Stimulated activated CD8-positive, alpha-beta memory T cell treated with anti-CD3 and anti-CD28 coated beads, Interleukin-15, amount 100 ng/mL, for 1 hour (primary cell): ENCODE measurements at places on chromosomes 2 and 18.

DNA sequence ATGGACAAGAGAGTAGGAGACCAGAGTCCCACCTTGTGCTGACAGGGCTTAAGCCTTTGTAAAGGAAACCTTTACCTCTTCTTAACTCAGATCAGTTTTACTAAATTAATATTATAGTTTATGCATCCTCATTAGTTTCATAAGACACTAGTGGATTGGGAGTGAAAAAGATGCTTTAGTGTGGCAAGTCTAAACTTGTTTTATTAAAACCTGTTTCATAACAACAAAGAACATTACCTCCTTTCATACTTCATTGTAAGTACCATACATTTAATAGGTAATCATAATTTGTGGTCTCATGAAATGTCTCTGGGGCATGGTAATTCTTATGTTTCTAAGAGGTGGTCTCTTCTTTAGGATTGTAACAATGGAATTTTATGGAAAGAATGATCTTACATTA lies 63.4 kb downstream of the PIKFYVE start:
- no peak for DNase-seq

- no peak for DNase-seq
Measured at GRCh38 chr2:191686729-191687128, 8.8 kb downstream of the NABP1 start.

GRCh38 chr2:134231301-134231964 lies 22.4 kb upstream of the MGAT5 start:
- DNase-seq: no peak

- no peak for DNase-seq
Measured at GRCh38 chr2:81706856-81707255, 1402.3 kb upstream of the LRRTM1 start.

DNA sequence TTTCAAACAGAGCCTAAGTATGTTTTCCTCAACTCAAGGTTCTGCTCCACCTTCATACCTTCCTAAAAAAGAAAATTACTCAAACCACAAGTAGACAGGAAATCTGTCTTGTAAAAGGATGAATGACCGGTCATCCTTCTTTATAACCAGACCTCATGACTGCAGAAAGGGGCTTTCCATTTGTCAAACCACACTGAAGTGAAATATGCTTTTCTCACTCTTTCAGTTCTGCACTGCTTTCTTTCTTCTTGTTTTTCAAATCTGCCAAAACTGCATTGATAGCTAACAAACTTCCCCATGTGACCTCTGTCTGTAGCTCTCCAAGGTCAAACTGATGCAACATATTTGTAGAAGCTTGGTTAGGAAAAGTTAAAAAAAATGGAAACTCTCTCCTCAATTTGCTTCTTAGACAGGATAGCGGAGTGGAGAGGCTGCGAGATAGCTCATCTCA lies 308.9 kb upstream of the CCDC68 start:
- DNase-seq: no peak

DNA sequence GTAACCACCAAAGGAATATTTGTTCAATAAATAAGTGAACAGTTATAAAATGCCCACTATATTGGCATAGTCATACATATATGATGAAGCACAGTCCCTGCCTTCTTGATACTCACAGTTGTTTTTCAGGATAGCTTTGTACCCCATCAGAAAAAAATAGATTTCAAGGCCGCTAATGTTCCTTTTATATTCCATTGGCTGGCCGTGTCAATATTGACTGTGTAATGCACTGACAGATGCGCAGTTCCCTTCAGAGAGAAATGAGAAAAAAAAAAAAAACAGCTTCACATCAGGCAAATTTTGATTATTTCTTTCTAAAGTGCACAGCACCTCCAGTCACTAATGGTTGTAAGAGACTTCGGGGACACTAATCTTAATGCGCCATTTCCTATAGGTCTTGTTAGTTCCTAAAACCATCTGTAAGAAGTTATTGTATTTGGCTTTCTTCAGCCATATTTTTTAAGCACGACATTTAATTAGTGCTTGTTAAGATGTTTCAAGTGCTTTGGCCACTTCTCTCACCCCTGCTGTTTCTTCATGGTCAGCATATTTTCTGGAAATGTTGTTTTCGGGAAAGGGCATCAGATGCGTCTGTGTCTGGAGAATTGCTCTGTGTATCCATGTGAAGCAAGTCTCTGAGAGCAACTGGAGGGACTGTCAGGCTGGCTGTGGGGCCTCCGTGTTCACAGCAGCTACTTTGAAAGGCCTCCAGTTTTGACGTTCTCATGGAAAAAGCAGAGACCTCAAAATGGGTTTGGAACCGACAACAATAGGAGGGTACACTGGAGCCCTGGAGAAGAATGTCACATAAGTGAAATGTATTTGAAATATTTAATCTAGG lies 378.3 kb downstream of the MTX2 start:
- DNase-seq: no peak
